ENCODE measurements at places on chromosomes 2 and 18. TPM values are rescaled to one million over a fixed set of nuclear protein-coding genes. Genes with fewer than 3 reads are reported as not detected.

DNA sequence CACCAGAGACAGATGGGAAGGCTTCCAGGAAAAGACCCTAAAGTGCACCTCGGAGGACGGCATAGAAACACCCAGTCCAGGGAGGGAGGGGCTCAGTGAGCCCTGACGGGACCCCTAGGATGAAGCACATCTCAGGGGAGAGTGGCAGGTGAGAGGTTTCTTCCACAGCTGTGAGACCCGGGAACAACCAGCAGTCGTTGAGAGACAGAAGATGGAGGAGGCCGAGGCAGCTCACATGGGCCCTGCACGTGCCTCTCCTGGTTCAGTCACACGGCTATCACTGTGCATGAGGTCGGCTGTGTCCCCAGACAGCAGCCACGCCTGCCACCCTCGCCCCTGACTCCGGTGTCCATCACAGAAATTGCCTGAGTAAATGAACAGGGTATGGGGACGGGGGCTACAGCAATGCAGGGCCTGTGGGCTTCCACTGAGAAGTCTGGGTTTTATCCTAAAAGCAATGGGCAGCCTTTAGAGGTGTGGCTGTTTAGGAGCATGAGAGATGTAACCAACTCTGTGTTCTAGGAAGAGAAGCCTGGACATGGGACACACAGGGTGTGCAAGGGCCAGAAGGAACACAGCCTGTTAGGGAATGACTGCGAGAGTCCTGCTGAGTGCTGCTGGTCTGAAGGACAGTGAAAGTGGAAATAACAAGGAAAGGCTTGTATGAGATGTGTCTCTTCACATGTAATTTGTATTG, 102.0 kb downstream of the TMEM18 start:
- H3K36me3 ChIP-seq, result no peaks in the 10 kb centered on the region
- H3K4me1 ChIP-seq, result no peaks in the 10 kb centered on the region
- no peak for DNase-seq
- H3K27ac ChIP-seq, result no peak overlapping the region

DNA sequence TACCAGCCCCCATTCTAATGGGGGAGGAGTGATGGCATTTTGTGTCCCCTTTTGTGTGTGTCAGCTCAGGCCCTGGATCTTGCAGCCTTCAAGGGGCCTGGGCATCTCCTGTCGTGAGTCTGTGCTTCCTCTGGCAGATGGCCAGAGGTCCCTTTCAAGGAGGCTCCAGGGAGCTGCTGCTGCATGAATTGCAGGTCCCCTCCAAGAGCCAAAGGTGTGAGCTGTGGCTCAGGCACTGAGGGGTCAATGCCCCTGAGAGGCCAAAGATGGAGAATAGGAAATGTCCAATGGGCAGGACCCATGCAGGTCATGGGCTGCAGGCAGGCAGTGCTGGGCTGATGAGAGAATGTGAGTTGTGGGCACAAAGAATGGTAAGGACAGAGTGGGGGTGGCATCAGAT, 10.4 kb downstream of the MAB21L4 start:
- no peaks in the 10 kb centered on the region for H3K36me3 ChIP-seq
- DNase-seq, result peak; percentile 80

DNA sequence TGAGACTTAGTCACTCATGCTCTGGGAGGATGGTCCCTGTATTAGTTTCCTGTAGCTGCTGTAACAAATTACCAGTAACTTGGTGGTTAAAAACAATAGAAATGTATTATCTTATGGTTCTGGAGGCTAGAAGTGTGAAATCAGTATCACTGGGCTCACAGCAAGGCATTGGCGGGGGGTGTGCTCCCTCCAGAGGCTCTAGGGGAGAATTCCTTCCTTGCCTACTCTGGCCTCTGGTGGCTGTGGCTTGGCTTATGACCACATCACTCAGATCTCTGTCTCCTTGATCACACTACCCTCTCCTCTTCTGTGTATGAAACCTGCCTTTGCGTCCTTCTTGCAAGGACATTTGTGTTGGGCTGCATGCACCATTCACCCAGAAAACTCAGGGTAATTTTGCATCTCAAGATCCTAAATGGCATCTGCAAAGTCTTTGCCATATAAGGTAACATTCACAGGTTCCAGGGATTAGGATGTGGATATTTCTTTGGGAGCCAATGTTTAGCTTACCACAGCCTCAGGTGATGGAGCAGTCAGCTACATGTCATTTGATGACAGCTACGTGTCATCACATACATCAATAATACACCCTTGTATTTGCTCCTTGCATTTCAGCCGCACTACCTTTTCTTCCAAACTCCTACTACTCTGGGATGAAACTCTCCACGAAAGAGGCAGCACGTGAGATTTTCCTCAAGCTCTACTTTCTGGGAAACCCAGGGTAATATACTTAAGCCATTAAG, 49.6 kb upstream of the POU3F3 start:
- no peak overlapping the region for H3K27ac ChIP-seq
- no peaks in the 10 kb centered on the region for H3K36me3 ChIP-seq
- no peak overlapping the region for H3K4me3 ChIP-seq
- DNase-seq, result no peak
- no peaks in the 10 kb centered on the region for H3K27me3 ChIP-seq
- H3K4me1 ChIP-seq, result no peaks in the 10 kb centered on the region

GRCh38 chr2:54497763-54498680, 41.9 kb downstream of the SPTBN1 start:
- H3K27me3 ChIP-seq, result no peaks in the 10 kb centered on the region
- DNase-seq, result no peak
- no peak overlapping the region for H3K27ac ChIP-seq
- H3K36me3 ChIP-seq, result no peaks in the 10 kb centered on the region

DNA sequence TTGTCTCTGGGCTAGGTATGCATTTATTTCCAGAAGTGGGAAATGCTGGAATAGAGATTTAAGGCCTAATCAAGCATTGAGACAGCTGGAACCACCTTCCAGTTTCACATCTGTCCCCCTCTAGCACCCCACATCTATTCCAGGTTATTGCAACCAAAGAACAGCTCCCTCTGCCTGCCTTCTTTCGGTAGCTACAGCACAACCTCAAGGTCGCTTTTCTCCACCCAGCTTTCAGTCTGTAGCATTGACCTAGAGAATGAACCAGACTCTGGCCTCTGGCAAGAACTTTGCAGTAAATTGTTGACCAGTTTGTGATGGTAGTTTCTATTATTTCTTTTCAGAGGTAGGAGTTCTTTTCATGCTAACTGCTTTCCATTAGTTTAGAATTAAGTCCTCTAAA, 484.2 kb downstream of the DLGAP1 start:
- no peaks in the 10 kb centered on the region for H3K27me3 ChIP-seq
- no peak overlapping the region for H3K4me3 ChIP-seq
- DNase-seq, result no peak
- no peak overlapping the region for H3K27ac ChIP-seq

GRCh38 chr2:176934131-176934530, 278.5 kb upstream of the HNRNPA3 start:
- H3K36me3 ChIP-seq, result no peaks in the 10 kb centered on the region
- H3K27ac ChIP-seq, result no peak overlapping the region
- no peaks in the 10 kb centered on the region for H3K4me1 ChIP-seq

DNA sequence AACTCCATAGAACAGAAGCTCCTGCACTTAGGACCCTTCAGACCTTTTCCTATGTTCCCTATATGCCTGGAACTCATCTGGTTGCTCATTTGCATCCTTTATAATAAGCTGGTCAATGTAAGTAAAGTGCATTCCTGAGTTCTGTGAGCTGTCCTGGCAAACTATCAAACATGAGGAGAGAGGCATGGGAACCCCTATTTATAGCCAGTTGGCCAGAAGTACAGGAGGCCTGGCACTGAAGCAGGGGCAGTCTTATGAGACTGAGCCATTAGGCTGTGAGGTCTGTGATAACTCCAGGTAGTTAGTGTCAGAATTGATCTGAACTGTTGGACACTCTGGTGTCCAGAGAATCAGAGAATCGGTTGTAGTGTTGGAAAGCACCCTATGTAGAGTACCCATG, 88.4 kb downstream of the EHD3 start:
- H3K4me1 ChIP-seq, result peaks cover 16% of the 10 kb centered on the region
- H3K4me3 ChIP-seq, result no peak overlapping the region
- no peak for DNase-seq

GRCh38 chr18:47898696-47899095, 31.8 kb downstream of the SMAD2 start:
- H3K36me3 ChIP-seq, result no peaks in the 10 kb centered on the region
- no peak for DNase-seq
- H3K4me3 ChIP-seq, result no peak overlapping the region
- H3K27me3 ChIP-seq, result no peaks in the 10 kb centered on the region
- H3K4me1 ChIP-seq, result peaks cover 6% of the 10 kb centered on the region

GRCh38 chr2:24845691-24846090, 52.5 kb downstream of the CENPO start:
- no peak overlapping the region for H3K4me3 ChIP-seq
- no peaks in the 10 kb centered on the region for H3K4me1 ChIP-seq
- no peaks in the 10 kb centered on the region for H3K27me3 ChIP-seq
- H3K36me3 ChIP-seq, result no peaks in the 10 kb centered on the region

GRCh38 chr2:9552219-9553178, 3.1 kb downstream of the ADAM17 start:
- no peaks in the 10 kb centered on the region for H3K36me3 ChIP-seq
- DNase-seq, result peak; percentile 90

DNA sequence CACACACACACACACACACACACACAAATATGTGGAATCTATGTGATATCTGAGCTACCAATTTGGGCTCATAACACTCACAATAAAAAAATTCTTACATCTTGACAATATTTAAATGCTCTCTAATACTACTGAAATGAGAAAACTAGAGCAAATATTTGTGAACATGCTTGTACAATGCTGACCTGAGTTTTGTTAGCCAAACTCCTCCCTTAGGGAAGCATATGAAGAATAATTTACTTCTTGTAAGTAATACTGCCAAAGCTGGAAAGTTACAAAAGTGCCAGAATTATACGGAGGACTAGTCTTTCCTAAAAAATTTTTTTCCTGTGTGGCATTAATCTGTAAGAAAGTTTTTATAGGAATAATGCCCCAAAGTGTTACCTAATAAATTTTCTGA, 18.5 kb downstream of the MBD2 start:
- peaks cover 30% of the 10 kb centered on the region for H3K4me1 ChIP-seq
- no peak overlapping the region for H3K4me3 ChIP-seq
- DNase-seq, result no peak
- H3K27me3 ChIP-seq, result no peaks in the 10 kb centered on the region
- peaks cover 20% of the 10 kb centered on the region for H3K36me3 ChIP-seq
- H3K27ac ChIP-seq, result no peak overlapping the region

DNA sequence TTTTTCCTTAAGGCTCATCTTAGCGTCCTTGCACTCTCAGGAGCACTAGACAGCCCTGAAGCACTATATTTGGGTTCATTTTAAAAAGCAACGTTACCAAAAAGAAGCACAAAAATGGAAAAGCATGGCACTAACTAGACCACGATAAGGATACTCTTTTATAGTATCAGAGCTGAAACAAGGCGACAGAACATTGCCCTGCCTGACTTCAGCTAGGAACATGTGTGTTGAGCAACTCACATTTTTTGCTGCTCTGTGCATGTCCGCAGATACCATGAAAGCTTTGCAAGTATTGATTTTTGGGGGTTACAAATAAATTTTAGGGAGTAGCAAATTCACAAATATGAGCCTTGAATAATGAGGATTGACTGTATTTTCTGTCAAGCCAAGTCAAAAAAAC, 332.0 kb downstream of the PTPRM start:
- H3K27me3 ChIP-seq, result no peaks in the 10 kb centered on the region
- peaks cover 11% of the 10 kb centered on the region for H3K4me1 ChIP-seq
- no peak overlapping the region for H3K27ac ChIP-seq
- no peaks in the 10 kb centered on the region for H3K36me3 ChIP-seq
- H3K4me3 ChIP-seq, result no peak overlapping the region

DNA sequence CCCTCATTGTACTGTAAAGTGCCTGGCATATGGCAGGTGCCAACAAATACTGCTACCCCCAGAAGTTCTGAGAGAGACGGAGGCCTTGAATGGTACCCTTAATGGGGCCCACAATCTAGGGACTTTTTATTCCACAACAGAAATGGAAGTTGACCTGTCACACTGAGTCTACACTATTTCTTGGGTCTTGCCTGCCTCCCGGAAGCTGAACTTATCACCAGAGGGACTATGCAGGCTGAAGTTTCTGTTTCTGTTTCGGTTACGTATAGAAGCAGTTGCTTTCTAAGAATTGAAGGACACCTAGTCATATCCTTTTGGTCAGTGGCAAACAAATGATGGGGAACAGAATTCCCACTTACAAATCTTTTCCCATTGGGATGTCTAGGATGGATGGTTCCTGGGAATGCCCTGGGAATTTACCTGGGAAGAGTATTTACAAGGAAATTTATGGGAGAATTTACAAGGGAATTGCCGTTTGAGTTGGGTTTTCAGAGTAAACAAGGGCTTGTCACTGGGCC, 74.2 kb downstream of the HS1BP3 start:
- H3K27ac ChIP-seq, result no peak overlapping the region
- no peaks in the 10 kb centered on the region for H3K36me3 ChIP-seq
- DNase-seq, result no peak
- no peak overlapping the region for H3K4me3 ChIP-seq

The FNDC4 gene
- total RNA-seq, result 21.4 TPM

The CYRIA gene
- total RNA-seq, result 1.8 TPM

The IL1RL2 gene
- 1.2 TPM for total RNA-seq

The GTF3C2 gene
- total RNA-seq, result 32.7 TPM

Measured in osteoblast (primary cell).